Caco-2 (cell line): ENCODE measurements at places on chromosomes 3 and 15. TPM values are rescaled to one million over a fixed set of nuclear protein-coding genes. Genes with fewer than 3 reads are reported as not detected.

Gene PARP15
- total RNA-seq, result 0.07 TPM in 1 of 2 replicates, not detected in the other

Gene SI
- total RNA-seq, result 1.7 and 2.6 TPM in 2 replicates

Gene C2CD4A
- total RNA-seq, result 0.11 and 0.19 TPM in 2 replicates

GRCh38 chr3:75136100-75136897 is 521.8 kb upstream of the CNTN3 start:
- peak; percentile 29 for DNase-seq

DNA sequence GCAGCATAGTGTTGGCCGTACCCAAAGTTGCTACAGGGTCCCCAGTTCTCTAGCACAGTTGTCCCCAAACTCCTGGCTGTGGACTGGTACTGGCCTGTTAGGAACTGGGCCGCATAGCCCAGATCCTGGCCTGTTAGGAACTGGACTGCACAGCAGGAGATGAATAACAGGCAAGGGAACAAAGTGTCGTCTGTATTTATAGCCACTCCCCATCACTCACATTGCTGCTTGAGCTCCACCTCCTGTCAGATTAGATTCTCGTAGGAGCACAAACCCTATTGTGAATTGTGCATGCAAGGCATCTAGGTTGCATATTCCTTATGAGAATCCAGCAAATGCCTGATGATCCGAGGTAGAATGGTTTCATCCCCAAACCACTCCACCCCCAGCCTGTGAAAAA is 604.0 kb upstream of the LMCD1 start:
- DNase-seq, result no peak

DNA sequence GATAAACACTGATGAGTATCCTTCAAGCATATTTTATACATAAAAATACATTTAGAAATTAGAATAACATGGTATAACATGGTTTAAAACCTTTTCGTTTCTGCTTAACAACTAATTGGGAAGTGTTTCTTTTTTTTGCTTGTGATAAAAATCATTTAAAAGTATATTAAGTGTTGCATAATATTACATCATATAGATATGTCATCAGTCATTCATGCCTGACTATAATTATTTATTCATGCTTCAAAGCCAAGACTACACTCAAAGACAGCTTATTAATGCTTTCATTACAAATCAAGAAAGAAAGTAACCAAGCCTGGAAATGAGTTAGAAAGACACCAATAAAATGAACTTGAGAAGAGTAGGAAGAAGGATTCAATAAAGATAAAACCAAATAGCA is 136.6 kb upstream of the TP63 start:
- DNase-seq, result no peak

Gene CDCP1
- total RNA-seq, result 22.5 and 25.0 TPM in 2 replicates
